ENCODE measurements at places on chromosomes 6 and 20.

GRCh38 chr6:154622618-154623336 is 110.4 kb upstream of the SCAF8 start:
- DNase-seq = no peak

DNA sequence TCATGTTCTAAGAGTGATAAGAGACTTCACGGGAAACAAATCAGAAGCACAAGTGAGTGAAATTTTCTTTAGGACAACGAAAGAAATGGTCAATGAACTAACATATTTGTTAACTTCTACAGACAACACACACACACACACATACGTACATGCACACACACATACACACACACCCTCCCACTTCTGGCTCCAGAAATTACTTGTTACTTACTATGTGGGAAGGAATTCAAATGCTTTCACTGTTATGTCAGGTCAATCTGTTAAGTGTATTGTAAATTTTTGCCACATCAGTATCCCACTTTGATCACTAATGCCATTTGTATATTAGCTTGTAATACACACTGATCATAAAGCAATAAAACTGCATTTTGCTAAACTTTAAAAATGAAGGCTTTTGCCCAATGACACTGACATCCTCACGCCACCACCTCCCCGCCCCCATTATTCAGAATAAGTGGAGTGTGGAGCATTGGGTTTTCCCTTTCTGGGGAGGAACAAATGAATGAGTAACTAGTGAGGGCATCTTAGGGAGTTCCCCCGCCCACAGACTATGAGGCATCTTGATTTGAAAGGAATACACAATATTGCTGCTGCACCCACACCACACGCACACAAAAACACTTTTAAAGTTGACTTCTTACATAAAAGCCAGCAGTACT is 76.2 kb downstream of the ATXN1 start:
- DNase-seq = peak; percentile 98

DNA sequence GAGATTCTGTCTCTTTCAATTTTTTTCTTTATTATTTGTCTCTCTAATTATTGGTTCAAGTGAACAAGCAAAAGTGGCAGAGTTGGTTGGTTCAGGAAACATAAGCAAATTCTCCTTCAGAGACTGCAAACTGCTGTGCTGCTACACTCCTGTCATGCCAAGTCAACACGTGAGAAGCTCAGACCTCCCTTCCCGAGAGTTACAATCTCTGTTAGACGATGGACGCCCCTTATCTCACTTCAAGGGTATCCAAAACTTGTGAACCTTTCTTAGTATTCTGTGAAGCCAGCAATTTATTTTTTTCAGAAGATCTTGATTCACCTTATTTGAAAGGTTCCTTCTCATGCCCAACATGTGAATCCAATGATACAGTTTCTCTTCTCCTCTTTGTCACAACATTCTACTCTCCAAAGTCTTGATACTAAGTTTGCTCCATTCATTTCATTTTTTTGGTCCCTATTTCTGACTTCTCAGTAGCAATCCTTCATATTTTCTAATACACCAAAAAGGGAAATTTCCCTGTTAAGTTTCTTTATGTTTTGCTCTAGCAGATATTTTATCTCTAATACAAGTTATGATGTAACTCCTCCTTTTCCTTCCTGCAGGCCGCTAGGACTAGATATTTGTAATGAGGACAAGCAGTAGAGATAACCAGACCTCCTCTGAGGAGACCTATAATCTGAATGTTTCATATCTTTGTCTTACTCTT is 448.8 kb upstream of the CITED2 start:
- DNase-seq = no peak

- peak; percentile 69 for DNase-seq
Measured at GRCh38 chr6:111845441-111845871, 27.8 kb downstream of the FYN start.

DNA sequence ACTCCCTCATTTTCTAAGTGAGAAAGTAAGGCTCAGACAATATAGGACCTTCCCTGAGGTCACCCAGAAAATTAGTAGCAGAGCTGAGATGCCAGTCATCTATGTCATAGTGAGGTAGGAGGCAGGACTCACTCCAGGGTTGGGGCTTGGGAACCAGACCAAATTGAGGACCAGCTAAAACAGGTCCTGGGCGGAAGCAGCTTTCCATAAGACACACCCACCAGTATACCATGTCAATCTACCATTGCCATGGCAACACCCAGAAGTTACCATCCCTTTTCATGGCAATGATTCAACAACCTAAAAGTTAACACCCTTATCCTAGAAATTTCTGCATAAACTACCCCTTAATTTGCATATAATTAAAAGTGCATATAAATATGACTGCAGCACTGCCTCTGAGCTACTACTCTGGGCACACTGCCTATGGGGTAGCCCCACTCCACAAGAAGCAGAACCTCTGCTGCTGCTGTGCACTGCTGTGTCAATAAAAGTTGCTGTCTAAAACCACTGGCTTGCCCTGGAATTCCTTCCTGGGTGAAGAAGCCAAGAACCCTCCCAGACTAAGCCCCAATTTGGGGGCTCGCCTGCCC is 30.3 kb upstream of the OCSTAMP start:
- DNase-seq = no peak

GRCh38 chr6:2157441-2158127 is 87.8 kb downstream of the GMDS start:
- DNase-seq = peak; percentile 35

DNA sequence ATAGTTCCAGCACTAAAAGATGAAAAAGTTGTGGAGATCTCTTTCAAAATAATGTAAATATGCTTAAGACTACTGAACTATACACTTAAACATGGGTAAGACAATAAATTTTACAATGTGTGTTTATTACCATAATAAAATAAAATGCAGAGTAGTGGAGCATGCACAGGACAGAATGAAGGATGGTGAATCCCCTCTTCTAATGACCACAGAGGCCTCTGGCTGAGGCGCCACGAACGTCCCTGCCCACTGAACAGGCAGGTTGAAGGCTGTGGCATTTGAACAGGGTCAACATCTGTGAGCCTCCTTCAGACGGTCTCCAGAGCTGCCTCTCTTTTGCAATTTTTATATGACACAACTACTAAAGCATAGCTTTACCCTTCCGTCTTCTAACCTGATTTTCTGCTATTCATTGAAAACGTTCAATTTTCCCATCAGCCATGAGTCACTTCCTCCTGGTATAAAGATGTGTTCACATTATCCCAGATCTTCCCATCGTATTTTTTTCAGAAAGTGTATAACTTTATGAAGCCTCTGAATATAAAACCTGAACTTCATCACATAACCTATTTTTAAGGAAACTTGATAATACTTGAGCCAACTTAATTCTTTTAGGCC is 37.8 kb downstream of the ADGRF4 start:
- DNase-seq = no peak

DNA sequence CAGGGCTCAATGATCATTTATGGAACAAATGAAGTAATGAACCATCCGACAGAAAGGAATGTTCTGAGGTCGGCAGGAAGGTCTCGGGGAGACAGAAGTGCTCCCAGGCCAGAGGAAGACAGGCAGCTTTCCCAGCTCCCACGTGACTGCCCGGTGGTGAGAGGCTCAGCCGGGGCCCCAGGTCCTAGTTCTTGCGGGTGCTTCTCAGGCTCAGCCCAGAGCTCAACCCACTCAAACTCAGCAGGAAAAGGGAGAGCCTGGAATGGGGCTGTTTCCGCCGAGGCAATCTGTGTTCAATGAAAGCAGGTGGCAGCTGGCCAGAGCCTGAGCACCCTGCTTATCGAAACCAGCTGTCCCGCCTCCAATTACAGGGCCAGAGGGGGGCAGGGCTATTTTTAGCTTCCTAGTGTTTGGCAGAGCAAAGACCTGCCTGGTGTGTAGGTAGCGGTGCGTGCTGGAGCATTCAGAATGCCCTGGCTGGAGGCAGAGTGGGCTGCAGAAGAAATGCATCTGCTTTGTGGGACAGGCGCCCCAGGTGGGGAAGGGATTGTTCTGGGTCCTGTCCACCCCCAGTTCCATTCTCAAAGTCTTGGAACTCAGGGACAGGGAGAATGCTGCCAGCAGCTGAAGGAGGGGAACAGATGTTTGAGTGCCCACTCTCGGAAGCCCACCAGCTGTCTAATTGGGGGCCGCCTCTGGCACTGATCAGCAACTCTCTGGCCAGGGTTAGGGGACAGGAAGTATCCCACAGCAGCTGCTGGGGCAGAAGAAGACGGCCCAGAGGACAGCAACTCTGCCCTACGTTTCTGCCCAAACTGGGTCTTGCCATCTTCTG is 145.1 kb downstream of the PREX1 start:
- no peak for DNase-seq

DNA sequence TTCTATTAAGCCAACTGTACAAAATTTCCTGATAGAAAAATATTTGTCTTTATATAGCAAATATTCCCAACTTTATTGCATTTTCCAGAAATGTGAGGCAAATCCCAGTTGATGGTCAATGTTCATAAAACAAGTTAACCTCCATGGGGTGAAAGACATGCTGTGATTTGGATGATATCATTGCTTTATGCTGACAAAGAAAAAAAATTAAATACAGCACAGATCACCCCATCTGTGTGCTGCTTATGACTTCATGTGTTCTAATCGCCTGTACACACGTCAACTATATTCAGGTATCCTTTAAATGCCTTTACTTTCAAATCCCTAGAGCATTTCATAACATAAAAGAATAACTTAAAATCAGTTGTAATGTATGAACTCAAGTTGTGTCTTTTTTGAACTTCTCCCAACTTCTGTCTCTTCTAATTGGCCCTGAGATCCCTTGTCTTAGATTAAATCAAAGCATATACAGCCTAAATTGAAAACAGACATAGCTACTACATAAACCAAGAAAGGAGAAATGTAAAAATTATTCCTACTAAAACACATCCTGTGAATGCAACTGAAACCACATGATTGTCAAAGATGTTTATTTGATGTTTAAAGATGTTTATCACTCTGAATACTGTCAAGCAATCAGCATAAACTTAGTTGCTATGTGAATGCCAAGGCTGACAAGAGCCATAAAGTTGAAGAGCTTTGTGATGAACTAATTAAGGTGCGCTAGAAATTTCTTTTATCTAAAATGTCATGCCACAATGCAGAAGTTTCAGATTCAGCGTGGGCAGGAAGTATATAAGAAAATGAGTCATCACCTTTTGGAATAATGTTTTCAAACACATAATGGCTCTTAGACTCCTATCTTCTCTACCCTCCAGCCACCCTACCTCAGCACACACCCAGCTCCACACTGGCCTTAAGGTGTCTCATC is 68.7 kb downstream of the FILIP1 start:
- no peak for DNase-seq

GRCh38 chr6:14180609-14181008 is 63.0 kb downstream of the CD83 start:
- no peak for DNase-seq

DNA sequence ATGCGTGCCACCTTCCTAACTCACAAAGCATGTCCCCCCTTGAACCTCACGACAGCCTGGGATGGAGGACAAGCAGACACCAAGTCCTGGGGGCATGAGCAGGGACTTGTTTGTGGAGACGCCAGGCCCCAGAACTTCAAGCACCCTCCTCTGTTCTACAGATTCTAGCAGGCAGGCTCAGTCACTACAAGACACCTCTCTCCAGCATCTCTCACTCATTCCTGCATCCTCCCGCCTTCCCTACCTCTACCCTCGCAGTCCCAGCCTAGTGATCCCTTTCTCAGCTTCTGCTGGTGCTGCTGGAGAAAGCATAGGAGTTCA is 3.7 kb downstream of the LRP11 start:
- DNase-seq = no peak

DNA sequence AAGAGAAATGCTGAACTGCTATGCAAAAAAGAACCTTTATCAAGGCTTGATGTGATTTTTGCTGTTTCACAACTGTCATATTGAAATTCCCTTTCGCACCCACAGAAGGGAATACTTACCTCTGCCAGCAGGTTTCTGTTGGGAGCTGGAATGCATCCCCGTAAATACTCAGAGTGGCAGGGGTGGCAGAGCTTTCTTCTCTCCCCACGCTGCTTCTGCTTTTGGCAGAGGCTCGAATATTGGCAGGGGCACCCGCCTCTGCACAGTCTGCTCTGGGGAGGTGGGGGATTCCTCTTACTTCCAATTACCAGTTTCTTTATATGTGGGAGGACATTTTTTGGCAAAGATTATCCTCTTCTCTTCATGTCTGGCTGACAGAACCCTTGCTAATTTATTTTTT is 28.4 kb downstream of the TMEM200A start:
- DNase-seq = no peak

GRCh38 chr6:99241905-99242534 is 107.5 kb downstream of the FAXC start:
- DNase-seq = no peak

DNA sequence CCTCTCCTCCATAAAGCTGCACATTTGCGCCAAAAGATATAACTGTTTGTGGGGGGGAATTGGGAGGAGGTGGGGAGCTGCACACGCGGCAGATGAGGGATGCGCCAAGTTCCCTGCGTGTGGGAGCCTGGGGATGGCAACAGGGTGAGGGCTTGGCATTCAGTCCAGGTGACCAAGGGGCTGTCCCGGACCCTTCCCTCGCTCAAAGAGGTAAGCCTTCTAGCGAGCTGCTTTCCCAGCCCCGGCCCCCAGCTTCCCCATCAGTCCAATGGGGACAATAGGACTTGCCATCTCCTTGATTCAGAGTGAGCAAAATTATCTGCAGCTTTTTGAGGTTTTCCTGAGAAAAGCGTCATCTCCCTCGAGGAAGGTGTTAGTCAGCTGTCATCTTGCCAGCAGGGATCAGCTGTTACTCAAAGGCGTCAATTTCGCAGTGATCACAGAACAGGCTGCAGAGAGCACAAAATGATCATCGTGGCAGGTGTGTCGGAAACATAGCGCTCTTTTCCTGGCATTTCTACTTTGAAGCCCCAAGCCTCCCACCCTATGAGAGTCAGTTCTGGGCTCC is 21.3 kb downstream of the ZNF831 start:
- no peak for DNase-seq

GRCh38 chr6:110882274-110882619 is 7.7 kb downstream of the AMD1 start:
- DNase-seq = peak; percentile 24

DNA sequence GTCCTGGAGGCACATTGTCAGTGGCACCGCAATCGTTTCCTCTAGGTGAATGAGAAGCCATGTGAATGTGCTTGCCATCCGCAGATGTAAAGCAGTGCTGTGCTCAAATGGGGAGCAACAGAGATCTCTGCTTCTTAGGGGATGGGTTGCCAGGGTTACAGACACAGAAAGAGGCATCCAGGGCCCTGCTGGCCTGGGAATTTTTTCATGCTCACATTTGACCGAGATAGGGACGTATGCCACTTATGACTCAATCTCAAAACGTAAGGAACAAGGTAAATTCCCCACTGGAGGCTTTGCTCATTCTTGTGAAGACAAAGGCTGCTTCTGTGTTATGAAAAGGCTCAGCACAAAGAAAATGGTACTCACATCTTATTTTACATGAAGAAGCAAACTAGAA is 11.0 kb downstream of the C6orf118 start:
- DNase-seq = no peak

DNA sequence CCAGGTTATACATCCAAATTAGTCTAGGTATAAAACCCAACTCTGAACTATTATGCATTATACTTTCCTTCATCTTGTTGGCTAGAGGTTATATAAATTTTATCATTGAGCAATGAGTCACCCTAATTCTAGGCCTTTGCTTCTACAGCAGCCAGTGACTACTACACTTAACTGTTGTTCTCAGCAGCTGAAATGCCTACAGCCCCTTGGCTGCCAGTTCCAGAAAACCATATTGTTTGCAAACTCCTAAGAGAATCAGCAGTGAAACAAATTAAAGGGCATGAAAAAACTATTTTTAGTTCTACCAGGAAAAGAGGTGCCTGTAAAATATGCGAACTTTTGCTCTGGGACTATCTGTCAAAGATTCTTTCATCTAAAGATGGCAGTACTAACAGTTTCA is 292.8 kb downstream of the FRK start:
- DNase-seq = no peak

- DNase-seq = no peak
Measured at GRCh38 chr6:34152042-34152524, 6.2 kb upstream of the GRM4 start.

- DNase-seq = no peak
Measured at GRCh38 chr6:11160199-11160598, 48.7 kb upstream of the ERVFRD-1 start.

All from suppressor macrophage treated with lipopolysaccharide for 4 hours (primary cell).